ENCODE measurements at places on chromosomes 12 and 14.
A peak's percentile ranks its signal among the peaks of the same experiment; 100 is the strongest.

GRCh38 chr12:8887285-8887715, 27.0 kb upstream of the PHC1 start:
- no peak for DNase-seq

- peak; percentile 34 for DNase-seq
Measured at GRCh38 chr14:105290621-105291346, 10.0 kb downstream of the BRF1 start.

- no peak for DNase-seq
Measured at GRCh38 chr12:95304673-95305198, 87.1 kb downstream of the VEZT start.

DNA sequence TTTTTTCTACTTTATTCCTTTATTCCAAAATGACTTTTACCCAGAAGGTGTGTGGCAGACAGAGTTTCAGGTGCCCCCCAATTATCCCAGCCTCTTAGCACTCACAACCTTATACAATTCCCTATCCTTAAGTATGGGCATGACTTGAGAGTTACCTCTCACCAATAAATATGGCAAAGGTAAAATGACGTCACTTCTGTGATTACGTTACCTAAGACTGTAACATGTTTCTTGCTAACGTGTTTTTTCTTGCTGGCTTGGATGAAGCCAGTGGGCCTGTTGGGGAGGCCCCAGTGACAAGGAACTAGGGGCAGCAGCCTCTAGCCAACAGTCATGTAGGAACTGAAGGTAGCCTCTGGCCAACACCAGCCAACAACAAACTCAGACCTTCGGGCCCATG, 13.3 kb upstream of the TUNAR start:
- no peak for DNase-seq

GRCh38 chr14:68470361-68470760, 322.5 kb downstream of the ZFP36L1 start:
- no peak for DNase-seq

DNA sequence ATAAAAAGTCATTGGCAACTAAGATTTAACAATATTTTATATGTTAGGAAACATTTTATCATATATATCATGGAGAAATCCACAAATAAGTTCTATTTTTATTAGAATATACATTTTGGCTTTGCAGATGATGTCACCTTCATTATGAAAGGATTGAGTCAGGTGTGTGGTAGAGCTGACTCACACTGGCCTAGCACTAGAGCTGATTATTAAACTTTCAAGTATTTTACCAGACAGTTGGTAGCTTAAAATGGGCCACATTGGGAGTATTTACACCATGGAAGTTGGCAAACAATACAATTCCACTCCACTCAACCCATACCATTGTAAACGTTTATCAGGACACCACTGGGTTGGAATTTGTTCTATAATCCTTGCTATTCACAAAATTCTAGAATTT, 1036.6 kb downstream of the TRHDE start:
- no peak for DNase-seq

GRCh38 chr14:79395061-79395460, 816.2 kb downstream of the DIO2 start:
- no peak for DNase-seq

DNA sequence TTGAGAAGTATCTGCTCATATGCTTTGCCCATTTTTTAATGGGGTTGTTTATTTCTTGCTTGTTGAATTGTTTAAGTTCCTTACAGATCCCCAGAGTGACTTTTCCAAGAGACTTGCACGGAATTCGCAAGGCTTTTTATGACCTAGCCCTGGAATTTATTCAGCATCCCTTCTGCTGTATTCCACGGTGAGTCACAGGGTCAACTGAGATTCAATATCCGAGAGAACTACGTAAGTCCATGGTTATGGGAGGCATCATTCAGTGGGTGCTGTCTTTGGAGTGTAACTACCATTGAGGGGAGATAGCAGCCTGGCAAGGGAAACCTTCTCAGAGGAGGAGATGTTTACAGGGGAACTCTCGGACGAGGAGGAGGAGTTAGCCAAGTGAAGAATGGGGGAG, 20.9 kb upstream of the GPRC5A start:
- no peak for DNase-seq

- DNase-seq, result no peak
Measured at GRCh38 chr14:66322564-66322963, 163.6 kb upstream of the CCDC196 start.

DNA sequence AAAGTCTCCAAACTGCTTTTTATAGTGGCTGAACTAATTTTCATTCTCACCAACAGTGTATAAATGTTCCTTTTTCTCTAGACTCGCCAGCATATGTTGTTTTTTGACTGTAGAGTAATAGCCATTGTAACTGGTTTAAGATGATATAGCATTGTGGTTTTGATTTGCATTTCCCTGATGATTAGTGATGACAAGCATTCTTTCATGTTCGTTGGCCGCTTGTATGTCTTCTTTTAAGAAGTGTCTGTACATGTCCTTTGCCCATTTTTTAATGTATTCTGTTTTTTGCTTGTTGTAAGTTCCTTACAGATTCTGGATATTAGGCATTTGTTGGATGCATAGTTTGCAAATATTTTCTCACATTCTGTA, 404.9 kb downstream of the FLRT2 start:
- no peak for DNase-seq

GRCh38 chr14:77760381-77761204, at the start of gene SNW1:
TSS of gene SNW1 (minus strand) at chr14:77761156. CDS start at chr14:77761127, 29 bp downstream.
- DNase-seq, result peak; percentile 89

GRCh38 chr12:123085066-123085465, 65.8 kb downstream of the PITPNM2 start:
- no peak for DNase-seq

DNA sequence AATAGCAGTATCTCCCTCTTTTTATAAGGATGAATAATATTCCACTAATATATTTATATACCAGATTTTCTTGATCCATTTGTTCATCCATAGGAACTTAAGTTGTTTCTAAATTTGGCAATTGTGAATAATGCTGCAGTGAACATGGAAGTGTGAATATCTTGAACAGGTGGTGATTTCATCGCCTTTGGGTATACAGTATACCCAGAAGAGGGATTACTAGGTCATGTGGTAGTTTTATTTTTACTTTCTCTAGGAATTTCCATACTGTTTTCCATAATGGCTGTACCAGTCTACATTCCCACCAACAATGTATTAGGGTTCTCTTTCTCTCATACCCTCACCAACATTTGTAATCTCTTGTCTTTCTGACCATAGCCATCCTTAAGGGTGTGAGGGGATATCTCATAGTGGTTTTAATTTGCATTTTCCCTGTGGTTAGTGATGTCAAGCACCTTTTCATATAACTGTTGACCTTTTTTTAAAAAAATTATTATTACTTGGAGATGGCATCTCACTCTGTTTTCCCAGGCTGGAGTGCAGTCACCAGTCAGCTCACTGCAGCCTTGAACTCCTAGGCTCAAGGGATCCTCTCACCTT, 20.5 kb downstream of the PPHLN1 start:
- DNase-seq, result no peak

- no peak for DNase-seq
Measured at GRCh38 chr12:112969547-112970306, 8.6 kb upstream of the OAS2 start.

DNA sequence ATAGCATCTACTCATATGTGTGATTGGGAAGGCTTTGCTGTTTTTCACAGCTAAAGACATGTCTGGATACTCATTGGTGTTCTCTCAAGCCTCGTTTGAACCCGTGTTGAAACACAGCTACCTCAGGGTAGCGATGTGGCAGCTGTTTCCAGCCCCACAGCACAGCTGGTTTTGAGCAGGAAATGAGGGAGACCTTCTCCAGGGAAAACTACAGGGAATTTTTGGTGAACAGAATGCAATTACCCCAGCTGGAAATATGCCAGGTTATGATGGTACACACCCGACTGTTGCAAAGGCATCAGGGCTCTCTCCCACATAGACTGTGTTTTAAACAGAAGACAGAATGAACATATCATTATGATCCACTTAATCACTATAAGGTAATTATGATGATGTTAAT, 828.9 kb downstream of the VRK1 start:
- no peak for DNase-seq

DNA sequence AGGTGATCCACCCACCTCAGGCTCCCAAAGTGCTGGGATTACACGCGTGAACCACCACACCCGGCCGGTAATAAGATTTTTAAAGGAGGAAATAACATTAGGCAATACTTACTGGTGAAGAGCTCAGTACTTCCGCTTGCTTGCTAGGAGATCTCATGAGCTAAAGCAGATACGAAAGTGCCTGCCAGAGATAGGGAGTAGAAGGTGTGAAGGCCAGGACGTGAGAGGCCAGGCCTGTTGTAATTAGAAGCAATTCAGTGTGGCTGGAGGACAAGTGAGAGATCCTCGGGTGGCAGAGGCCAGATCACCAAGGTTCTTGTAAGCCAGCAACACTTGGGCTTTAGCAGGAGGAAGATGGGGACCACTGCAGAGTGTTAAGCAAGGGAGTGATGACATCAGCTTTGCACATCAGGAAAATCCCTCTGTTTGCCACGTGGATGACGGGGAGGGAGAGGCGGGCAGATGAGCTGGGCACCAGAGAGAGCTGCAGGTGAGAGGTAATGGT, 7.6 kb downstream of the TECPR2 start:
- DNase-seq, result no peak

DNA sequence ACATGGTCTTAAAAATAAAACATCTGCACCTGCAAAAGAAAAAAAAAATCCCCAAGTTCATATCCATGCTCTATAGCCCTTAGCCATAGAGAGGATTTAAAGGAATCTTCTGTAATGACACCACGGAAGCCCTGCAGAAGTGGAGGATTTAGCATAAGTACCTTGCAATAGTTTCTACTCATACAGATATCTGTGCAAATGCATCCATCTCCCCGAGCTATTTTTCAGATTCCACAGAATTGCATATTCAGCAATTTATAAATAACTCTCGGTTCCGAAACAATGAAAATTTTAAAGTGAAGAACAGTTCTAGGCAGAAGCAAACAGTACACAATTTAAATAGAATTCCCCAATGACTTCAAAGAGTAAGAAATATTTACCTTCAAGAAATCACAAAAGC, 424 bp downstream of the IGF1 start:
- DNase-seq, result no peak

GRCh38 chr14:85125291-85125670, 404.7 kb upstream of the FLRT2 start:
- no peak for DNase-seq

DNA sequence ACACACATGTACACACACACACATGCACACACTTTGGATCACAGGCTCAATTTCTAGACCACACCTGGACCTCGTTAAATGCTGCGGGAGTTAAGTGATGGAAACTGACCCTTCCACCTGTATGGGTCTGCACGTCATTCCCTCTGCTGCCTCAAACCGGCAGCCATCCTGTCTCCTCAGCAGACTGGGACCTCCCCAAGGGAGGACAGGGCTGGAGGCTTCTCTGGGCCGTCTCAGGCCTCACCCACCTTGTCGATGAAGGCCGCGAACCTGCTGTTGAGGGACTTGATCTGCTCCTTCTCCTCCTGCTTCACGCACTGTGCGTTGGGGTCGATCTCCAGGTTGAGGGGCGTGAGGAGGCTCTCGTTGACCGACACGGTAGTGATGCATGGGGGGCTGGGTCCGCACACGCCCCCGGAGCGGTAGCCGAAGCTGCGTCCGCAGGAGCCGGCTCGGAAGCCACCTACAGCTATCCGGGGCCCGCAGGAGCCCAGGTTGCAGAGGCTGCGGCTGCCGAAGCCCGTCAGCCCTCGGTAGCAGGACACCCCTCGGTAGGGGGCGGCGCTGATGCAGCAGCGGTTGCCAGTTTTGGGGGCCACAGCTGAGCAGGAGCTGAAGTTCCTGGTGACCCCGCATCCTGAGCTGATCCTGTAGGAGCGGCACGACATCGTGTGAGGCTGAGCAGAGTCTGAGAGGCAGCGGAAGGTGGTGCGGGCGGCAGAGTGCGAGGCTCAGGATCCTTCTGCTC, at the start of gene KRT85:
Gene KRT85, minus strand, starts transcription at position 744 of the 748 bp plus-strand sequence. Its CDS starts 76 bp downstream, at position 668.
- DNase-seq, result no peak

- no peak for DNase-seq
Measured at GRCh38 chr12:114776731-114777442, 92.9 kb upstream of the TBX3 start.

DNA sequence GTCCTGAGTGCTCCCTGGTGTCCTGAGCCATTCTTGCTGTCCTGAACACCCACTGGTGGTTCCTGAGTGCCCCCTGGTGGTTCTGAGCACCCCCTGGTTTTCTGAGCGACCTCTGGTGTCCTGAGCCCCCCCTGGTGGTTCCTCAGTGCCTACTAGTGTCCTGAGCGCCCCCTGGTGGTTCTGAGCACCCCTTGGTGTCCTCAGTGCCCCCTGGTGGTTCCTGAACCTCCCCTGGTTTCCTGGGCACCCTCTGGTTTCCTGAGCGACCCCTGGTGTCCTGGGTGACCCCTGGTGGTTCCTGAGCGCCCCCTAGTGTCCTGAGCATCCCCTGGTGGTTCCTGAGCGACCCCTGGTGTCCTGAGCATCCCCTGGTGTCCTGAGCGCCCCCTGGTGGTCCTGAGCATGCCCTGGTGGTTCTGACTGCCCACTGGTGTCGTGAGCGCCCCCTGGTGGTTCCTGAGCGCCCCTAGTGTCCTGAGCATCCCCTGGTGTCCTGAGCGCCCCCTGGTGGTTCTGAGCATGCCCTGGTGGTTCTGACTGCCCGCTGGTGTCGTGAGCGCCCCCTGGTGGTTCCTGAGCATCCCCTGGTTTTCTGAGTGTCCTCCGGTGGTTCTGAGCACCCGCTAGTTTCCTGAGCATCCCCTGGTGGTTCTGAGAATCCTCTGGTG, 473.1 kb downstream of the TMEM121 start:
- no peak for DNase-seq

DNA sequence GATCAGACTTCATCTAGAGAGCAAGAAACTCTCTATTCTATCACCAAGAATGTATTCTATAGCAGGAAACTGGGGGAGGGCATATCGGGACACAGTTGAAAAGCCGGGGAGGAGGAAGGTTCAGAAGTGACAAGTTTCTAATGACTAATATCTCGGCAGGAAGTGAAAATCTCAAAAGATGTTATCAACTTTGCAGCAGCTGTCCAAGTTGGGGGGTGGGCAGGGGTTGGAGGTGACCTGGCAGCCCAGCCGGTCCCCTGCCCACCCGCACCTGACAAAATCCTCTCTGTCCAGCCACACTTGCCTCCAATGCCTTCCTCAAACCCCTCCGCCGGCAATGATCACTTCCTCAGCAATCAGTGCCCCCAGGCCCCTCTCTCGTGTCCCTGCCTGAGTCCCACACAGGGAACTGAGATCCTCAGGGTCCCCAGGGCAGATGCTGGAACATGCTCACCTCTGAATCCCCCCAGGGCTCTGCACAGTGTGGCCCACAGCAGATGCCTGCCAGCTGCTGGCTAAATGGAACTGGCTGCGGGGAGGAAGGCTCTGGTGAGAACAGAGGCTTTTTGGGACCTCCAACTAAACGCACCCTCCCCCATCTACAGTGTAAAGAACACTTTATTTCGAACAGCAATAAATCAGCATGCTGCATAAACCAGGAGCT, 43.9 kb downstream of the CCDC88C start:
- peak; percentile 50 for DNase-seq

GRCh38 chr12:69000540-69001243, 67.7 kb upstream of the CPM start:
- DNase-seq, result no peak
